Prostate gland (tissue), 2 donors: ENCODE measurements at places on chromosomes 13 and 19.
A peak's percentile ranks its signal among the peaks of the same experiment; 100 is the strongest.

GRCh38 chr13:51585696-51586095 is 1.4 kb downstream of the WDFY2 start:
- no peak for DNase-seq

- DNase-seq, result no peak
Measured at GRCh38 chr19:4493929-4494690, 22.0 kb downstream of the HDGFL2 start.

DNA sequence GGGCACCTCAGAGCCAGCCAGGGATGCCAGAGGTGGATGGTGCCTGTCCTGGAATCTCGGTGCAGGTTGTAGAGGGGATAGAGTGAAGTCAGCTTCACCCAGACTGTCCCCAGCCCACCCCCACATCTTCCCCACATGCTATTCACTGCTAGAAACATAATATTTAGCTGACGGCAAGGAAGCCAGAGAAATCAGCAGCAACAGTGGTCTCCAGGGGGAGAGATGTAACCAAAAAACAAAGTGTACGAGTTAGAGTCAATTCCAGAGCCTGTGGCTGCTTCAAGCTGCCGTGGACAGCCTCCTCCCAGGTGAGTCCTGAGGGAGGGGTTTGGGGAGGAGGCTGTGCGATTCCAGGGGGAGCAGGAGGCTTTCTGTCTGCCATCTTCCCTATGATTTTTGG is 97.6 kb downstream of the ZNF536 start:
- DNase-seq, result no peak

GRCh38 chr13:53058065-53058679 is 29.6 kb downstream of the OLFM4 start:
- no peak for DNase-seq

DNA sequence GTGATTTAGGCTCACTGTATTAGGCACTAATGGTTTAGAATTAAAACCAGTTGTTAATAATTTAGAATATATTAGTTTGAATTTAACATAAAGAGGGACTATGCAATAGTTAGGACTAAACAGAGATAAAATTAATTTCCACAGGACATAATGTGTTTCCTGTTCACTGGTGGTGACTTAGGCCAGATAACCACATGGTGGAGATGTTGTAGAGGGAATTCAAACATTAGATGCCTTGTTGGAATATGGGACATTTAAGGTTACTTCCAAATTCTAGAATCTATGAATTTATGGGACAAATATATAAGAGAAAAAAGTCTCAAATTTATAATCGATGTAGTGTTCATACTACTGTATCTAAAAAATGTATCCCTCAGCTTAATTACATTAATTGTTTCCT is 615.5 kb upstream of the KLHL1 start:
- no peak for DNase-seq

- DNase-seq, result no peak
Measured at GRCh38 chr13:77980592-77980991, 62.0 kb upstream of the EDNRB start.

- no peak for DNase-seq
Measured at GRCh38 chr13:99650410-99650809, 149.1 kb downstream of the TM9SF2 start.

- no peak for DNase-seq
Measured at GRCh38 chr19:14310055-14310454, 71.2 kb upstream of the ADGRE5 start.

DNA sequence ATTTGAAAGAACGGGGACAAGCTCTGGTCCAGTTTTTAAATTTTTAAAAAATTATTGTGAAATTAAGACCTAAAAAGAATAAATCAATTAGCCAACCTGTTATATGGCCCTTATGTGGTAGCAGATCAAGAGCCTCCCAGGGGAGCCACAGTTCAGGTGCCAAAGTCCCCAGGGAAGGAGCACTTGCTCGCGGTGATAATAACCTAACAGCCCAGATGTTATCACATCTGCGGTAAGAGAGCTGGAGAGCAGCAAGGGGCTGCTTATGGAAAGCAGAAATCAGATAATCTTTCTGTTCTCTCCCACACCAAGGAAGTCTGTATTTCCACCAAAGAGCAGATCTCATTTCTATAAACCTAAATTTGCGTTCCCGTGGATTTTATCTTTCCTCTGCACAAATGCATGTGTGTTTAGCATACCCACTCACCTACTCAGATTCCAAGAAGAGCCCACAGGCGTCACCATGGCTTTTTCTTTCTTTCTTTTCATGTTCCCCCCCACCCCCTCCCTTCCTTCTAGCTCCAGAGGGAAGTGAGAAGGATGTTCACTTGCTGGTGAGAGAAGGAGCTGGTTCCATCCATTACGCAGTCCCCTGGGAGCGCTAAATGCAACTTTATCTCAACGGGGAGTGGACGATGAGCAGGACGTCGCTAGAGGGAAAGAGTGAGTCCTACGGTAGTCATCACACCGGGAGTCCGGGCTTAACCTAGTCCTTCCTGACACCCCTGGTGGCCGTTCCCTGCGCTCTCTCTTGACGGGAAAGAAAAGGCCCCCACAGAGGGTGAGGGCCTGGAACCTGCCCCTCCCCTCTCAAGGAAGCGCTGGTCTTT is 1.6 kb upstream of the POU4F1 start:
- no peak for DNase-seq

DNA sequence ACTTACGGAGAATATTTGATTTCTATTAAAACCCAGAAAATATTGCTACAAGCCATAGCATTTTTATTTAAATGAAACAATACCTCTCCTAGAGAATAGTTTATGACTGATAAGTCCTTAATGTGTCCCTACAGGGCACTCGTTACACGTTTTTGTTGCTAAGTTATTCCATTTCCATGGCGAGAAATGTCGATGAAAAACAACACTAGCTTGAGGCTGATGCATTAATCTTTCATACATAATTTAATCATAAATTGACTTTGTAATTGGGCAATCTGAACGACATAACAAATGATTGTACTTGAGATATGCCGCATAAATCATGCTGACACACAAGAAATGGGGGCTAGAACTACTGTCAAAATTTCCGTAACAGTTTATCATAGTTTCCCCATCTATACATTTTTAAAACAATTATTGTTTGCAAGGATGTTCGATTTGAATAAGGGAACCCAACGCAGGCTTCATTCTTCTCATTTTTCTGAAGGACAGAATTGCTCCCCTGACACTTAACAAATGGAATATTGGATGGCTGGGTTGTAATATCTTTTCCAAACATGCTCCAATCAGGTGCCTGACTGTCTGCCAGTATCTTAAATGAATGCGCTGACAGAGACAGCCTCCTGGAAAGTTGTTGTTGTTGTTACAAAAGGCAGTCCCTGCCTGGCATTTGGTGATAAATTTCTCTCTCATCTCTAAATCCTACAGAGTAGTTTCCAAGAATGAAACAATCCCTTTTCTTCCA is 61.9 kb downstream of the FLT1 start:
- no peak for DNase-seq

- DNase-seq, result no peak
Measured at GRCh38 chr13:98821372-98822224, 69.1 kb upstream of the SLC15A1 start.

- no peak for DNase-seq
Measured at GRCh38 chr19:23543351-23543750, 143.7 kb downstream of the ZNF675 start.

DNA sequence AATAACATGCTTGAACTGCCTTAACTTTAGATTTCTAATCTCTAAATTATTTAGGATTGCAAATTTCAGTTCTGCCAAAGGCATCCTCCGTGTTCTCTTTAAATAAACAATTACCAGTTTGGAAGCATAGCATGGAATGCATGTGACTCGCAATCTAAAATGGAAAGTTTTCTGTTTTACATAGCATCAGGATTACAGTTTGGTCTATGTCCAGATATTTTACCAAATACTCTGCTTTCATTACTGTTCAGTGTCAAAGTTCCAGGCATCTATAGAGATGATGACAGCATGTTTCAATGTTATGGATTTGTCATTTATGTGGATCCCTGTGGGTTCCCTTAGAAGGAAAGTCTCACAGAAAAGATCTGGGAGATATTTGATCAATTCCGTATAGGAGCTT is 16.8 kb downstream of the FLT1 start:
- no peak for DNase-seq

DNA sequence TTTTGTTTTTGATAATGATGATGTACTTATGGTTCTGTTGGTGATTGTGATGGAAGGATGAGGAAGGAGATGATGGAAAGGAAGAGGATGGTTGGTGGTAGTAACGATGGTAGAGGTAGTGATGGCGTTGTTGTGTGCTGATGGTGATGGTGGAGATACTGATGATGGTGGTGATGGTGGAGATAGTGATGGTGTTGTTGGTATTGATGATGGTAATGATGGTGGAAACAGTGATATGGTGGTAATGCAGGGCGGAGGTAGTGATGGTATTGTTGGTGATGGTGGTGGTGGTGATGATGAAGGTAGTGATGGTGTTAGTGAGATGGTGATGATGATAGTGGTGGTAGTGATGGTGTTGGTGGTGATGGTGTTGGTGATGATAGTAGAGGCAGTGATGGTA is 12.7 kb downstream of the CLEC17A start:
- DNase-seq, result no peak

DNA sequence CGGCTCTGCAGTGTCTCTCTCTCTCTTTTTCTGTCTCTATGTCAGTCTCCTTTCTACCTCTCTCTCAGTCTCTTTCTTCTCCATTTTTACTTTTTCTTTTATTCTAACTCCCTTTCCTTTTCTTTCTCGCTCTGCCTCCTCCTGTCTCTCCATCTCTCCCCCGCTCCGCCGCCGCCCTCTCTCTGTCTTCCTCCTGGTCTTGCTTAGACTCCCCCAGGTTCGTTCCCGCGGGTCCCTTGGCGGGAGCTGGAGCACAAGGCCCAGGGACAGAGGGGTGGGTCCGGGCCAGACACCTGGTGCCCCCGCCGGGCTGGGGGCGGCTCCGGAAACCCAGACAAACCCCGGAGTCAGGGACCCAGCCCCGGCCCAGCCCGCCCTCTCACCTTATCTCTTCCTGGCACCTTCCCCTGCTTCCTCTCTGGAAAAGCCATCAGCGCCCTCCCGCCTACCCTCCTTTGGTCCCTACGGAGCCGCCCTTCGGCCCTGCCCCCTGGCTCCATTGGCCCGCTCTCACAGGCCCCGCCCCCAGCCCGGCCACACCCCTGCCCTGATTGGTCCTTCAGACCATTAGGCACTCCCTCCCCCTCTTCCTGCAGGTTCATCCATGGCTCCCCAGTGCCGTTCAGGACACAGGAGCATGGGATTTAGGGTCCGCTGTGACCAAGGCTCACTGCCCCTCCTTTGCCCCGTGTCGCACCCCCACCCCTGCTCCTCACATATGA is 15.4 kb upstream of the NOP53 start:
- DNase-seq, result peak; percentile 36

- no peak for DNase-seq
Measured at GRCh38 chr19:7088999-7089398, 19.5 kb downstream of the ZNF557 start.

DNA sequence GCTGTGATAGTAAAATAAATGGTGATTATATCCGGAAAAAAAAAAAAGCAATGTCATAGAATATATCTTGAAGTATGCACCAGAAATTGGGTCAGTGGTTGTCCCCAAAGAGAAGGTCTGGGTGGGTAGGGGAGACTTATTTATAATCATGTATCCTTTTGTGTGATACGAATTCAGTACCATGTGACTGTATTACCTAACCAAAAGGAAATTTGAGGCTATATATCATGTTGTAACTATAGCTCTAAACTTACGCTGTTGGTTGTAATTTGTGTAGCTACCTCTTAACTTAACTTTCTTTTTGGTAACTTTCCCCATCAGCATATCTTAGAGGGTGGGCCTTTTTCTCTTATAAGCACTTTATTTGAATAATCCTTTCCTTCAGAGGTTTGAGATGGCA is 25.2 kb upstream of the KCTD4 start:
- DNase-seq, result no peak

DNA sequence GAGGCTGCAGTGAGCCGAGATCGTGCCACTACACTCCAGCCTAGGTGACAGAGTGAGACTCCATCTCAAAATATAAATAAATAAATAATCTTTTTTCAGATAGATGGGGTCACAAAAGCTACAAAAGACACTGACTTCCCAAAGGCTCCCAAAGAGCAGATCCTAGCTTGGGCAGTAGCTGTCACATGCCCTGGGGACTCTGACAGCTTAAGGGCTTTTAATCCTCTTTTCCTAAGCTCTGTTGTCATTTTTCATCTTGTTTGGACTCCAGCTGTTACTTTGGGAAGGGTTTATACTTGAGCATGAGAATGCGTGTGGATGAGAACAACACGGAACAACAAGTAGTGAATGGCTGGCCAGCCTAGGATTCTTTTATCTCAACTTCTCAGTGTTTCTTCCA is 231.7 kb downstream of the MZT1 start:
- DNase-seq, result no peak

- DNase-seq, result no peak
Measured at GRCh38 chr19:3413796-3414327, 47.5 kb downstream of the NFIC start.
